ENCODE measurements at places on chromosomes 5 and 9.

GRCh38 chr5:123044926-123045617, 8.5 kb upstream of the PPIC start:
- DNase-seq, result no peak

DNA sequence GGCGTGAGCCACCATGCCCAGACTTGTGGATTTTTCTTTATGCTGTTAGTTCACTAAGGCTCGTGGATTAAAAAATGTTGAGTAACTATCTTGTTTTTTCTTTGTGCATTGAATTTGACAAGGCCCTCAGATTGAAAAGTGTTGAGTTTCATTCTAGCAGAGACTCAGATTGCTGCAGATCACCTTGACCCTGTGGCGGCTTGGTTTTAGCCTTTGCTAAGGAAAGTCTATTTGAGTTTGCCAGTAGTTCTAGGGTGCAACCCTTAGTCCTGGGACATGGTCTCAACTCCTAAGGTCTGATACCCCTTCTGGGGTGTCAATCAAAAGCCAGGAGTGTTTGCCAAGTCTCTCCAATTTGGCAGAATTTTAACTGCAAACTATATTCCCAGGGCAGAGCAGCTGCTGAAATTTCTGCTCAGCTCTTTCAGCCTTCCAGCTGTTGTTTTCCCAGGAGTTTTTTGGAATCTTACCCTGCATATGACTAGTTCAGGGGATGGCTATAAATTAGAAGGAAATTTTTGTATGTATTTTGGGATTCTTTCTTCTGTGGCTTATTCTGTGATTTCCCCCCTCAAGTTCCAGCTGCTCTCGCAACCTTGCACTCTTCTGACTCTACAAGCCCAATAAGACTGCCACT, 84.3 kb upstream of the HAND1 start:
- DNase-seq, result no peak

DNA sequence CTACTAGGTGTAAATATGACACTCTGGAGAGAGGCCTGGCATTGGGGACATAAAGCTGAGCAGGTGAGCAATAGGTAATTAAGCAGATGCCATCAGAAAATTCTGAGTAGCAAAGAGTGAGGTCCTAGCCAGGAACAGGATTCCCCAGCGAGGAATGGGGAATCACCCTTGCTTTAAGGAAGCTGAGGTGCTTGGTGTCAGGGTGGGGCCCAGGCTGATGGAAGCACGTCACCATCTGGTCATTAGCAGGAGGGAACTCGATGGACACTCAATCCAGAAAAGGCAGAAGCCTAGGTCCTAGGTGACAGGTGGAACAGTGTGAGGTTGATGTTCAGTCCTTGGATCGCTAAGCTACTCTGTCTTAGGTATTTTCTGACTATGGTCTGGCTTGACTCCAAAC, 562.7 kb upstream of the DAP start:
- DNase-seq, result no peak

DNA sequence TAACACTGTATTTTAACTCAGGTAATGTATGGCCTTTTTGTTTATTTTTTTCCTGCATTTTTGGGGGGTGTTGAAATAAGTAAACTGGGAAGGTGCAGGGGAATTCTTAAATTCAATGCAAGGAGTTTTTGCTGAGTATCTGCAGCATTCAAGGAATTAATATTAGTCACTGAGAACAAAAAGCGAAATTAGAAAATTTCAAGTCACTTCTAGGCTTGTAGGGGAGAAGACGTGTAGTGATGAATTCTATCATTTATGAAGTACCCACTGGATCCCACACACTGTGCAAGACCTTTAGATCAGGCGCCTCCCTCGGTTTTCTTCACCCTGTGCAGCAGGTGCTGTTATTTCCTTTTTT, 1.2 kb downstream of the EHMT1 start:
- no peak for DNase-seq
